ENCODE measurements at places on chromosomes 4 and X.
A peak's percentile ranks its signal among the peaks of the same experiment; 100 is the strongest.

GRCh38 chrX:110245011-110245410 lies 72.9 kb downstream of the AMMECR1 start:
- DNase-seq = no peak

DNA sequence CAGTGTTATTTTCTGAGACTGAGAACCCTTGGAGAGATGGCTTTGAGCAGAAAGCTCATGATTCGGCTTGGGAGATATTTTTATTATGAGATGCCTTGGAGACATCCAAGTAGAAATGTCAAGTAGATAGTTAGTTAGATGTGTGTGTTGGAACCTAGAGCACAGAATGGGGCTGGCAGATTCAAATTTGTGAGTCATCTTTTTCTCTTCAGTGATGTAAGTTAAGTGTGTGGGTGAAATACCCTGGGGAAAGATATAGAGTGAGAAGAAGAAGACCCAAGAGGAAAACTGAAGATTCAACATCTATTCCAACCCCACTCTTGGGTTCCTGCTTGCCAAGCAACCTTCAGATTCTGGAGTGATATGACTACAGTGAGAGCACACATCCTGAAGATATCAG lies 580.8 kb upstream of the AMOT start:
- DNase-seq = no peak

- no peak for DNase-seq
These were observed 92.8 kb downstream of the CBR4 start for GRCh38 chr4:168917138-168917779.

DNA sequence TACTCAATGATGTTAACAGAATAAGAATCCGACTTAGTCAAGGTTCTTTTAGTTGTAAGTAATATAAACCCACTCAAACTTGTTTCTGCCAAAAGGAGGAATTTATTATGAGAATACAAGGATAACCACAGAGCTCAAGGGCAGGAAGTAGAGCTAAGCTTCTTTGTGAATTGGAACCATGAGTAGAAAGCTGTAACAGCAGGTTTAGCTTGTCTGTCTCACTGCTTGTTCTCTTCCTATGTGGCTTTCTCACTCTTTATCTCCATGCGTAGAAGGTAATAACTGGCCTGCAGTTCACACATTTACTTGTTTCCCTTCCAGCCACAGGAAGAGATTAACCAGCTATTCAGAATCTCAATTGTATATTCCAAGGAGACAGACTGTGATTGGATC lies 378.3 kb downstream of the PPP1R2C start:
- no peak for DNase-seq

GRCh38 chr4:70844180-70844579 lies 4.5 kb upstream of the GRSF1 start:
- no peak for DNase-seq

- no peak for DNase-seq
These were observed 444 bp upstream of the APBB2 start for GRCh38 chr4:41214825-41215146.

GRCh38 chrX:50779694-50780093 lies 34.3 kb downstream of the SHROOM4 start:
- DNase-seq = no peak

- DNase-seq = no peak
These were observed 360.4 kb upstream of the NWD2 start for GRCh38 chr4:36884151-36884550.

- no peak for DNase-seq
These were observed at the start of gene CPE for GRCh38 chr4:165378745-165379677. TSS of gene CPE (plus strand) at chr4:165379008. CDS start at chr4:165379222, 214 bp downstream.

DNA sequence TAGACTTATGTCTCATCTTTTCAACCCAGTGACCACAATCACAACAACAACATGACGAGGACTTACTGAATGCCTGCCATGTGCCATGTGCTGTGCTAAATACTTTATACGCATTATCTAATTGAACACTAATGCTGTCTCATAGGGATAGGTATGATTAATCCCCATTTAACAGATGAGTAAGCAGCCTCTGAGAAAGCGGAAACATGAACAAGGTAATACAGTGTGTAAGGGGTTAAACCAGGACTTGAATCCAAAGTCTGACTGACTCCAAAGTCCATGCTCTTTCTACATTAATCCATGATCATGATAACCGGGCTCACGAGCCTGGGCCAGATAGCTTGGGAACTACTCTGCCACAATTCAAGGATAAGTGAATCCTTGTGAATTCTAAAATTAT lies 105.3 kb upstream of the MBNL3 start:
- no peak for DNase-seq

DNA sequence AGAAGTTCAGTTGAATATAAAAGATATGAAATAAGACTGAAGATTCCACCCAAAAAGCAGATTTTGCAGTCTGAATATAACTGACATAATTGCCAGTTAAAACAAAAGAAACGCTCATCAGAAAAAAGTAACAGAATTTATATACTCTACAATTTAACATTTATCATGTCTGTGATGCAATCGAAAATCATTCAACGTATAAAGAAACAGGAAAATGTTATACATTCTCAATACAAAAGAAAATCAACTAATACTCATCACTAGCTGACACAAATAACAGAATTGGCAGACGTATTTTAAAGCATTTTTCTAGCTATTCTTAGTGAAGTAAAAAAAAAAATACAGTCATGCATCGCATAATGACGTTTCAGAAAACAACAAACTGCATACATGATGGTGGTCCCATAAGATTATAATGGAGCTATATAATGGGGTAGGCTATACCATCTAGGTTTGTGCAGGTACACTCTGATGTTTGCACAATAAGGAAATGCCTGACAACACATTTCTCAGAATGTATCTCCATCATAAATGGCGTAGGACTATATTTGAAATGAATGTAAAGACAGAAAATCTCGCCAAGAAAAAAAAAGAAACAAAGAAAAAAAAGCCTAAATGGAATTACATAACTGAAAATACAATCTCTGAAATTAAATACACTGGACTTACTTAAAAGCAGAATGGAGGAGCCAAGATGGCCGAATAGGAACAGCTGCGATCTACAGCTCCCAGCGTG lies 34.3 kb downstream of the OR13H1 start:
- no peak for DNase-seq

- no peak for DNase-seq
These were observed 403 bp downstream of the SGCB start for GRCh38 chr4:52037689-52038102.

DNA sequence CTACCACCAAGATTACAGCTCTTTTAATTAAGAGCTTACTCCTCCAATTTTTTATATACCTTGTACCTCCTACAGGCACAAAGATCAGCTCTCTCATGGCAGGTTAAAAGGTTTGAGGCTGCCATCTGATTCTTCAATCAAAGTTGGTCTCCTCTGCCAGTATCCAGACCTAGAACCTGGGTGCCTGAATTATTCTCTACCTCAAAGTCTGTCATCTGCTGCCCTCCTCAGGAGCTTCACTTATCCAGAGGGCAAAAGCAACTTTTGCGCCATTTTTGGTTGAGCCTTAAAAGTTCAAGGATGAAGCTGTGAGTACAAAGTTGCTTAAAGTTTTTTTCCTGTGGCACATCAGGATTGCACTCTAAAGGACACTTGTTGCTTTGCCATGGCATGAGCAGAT lies 343.7 kb upstream of the PPP1R2C start:
- DNase-seq = no peak

GRCh38 chr4:137961051-137961438 lies 281.1 kb downstream of the SLC7A11 start:
- peak; percentile 35 for DNase-seq

DNA sequence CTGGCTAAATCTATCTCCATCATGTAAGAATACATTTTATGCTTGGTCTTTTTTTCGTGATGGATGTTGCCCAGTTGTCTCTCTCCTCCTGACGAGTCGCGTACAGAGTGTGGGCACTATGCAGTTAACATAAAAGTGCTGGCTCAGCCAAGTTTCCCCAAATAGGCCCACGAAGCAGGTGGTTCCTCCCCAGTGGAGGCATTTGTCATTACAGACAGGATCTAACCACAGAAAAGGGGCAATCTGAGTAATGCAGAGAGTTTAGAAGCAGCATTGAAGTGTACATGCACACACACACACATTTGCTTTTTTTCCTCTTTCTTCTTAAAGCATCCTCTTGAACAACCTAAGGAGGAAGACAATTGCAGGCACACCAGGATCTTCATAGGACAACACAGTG lies 188.7 kb upstream of the VCX start:
- no peak for DNase-seq

DNA sequence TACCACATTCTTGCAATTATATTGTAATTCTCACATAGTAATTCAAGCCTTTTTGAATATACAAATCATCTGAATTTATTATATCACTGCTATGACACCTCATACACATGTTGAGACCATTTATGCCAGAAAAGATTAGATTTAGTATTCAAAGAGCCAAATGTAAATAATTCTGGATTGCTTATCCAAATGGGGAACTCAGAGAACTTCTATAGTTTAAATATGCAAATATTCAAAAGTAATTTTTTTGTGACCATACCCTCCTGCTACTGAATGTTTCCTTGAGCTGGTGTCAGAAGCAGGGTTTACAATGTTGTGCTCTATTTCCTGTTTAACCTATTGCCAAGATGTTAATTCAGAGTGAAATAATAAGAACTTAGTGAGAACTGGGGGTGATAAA lies 372.2 kb downstream of the TRIML1 start:
- no peak for DNase-seq

All from BJ (cell line).